ENCODE measurements at places on chromosomes 7 and 10.
A peak's percentile ranks its signal among the peaks of the same experiment; 100 is the strongest.

DNA sequence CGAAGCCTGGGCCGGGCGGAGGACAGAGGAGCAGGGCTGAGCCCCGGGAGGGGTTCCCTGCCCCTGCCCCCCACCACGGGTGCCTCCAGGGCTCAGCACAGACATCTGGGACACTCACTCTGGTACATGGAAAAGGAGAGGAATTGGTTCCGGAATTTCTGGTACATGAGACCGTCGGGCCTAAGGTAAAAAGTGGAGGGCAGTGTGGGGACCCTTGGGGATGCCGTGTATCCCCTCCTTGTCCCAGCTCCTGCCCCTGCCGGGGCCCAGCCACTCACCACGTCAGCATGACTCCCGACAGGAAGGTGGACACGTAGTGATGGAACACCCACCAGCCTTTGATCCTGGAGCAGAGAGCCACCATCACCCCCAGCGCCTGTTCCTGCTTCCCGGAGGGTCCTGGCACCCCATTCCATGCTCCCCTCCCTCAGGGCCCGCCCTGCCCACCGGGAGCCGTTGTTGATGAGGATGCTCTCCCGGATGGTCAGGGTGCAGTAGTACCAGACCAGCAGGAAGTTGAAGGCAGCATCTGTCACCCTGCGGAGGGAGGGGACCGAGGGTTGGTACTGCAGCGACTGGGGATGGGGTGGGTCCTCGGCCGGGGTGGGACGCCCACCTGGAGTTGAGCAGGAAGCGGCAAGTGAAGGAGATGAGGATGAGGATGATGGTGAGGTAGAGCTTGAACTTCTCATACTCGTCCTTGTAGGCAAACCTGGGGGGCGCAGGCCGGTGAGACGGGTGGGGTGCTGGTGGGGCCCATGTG lies 6.4 kb downstream of the TMEM120A start:
- no peak for DNase-seq

DNA sequence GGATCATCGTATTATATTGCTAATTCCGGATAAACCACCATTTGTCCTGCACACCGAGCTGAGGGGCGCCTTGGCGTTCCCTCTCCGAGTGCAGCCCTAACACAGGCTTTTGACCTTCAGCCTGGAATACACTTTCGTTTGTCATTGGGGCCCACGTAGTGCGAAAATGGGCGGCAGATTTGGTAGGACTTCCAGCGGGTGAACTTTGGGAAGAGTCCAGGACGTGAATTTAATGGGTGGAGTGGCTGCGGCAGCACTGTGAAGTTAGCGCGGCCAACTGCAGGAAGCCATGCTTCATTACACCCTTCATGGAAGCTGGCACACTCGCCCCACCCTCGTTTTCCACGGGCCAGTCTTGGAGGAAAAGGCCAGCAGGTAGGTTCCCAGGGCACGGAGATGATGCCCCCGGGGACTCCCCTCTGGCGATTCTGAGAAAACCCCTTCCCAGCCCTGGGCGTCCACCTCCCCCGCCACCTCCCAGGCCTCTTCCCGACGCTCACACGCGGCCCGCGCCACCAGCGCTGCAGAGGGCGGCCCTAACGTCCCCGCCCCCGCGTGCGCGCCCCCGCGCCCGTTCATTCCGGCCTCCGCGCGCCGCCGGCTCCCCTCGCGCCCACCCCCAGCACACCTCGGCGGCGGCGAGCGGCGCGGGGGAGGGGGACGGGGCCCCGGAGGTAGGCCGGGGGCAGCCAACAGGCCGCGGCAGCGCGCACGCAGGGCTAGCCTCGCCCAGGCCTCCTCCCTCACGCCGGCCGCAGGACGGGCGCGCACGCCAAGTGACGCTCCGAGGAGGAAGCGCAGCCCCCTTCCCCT lies at the start of gene MLLT10:
Gene MLLT10, plus strand, starts transcription at position 766 of the 813 bp plus-strand sequence. CDS start 413 bp downstream, outside the sequence.
- peak; percentile 90 for DNase-seq

- peak; percentile 93 for DNase-seq
Observed at GRCh38 chr7:85630904-85631600, 444.2 kb upstream of the SEMA3D start.

GRCh38 chr10:4246881-4247358 lies 461.9 kb upstream of the KLF6 start:
- DNase-seq: no peak

DNA sequence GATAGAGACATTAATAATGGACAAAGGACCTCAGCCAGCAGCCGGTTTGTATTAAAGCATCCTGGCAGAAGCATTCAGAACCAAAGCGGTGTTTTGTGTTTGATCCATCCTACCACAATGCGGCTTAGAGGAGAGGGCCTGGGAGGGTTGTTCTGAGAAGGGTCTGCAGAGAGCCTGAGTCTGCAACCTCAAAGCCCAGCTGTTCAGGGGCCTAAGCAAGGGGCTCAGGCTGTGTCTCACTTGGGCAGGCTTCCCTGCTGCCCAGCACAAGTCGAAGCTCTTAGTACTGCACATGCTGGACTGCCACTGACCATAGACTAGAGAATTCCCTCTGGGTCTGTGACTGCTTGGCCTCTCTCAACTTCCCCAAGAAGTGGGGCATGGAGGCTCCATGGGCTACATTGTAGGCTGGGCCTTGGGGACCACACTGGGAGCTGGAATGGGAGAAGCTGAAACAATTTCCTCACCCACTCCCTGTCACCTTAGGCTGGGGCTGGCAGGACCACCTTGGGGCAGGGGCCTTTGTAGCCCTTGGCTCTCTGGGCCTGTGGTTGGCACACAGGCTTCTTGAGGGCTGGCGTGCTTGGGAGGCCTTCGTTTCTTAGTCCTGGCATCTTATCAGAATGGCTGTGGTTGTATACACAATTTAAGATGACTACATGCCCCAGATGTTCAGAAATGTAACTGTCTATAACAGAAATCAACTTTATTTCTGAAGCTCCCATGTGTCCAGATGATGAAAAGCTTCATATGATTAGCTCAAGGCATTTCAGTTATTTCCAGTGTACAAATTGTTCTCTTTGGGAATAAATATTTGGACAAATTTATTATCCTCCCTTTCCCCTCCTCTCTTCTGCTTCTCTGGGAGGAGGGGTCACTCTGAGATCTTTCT lies 44.5 kb downstream of the LRRC18 start:
- DNase-seq: no peak

DNA sequence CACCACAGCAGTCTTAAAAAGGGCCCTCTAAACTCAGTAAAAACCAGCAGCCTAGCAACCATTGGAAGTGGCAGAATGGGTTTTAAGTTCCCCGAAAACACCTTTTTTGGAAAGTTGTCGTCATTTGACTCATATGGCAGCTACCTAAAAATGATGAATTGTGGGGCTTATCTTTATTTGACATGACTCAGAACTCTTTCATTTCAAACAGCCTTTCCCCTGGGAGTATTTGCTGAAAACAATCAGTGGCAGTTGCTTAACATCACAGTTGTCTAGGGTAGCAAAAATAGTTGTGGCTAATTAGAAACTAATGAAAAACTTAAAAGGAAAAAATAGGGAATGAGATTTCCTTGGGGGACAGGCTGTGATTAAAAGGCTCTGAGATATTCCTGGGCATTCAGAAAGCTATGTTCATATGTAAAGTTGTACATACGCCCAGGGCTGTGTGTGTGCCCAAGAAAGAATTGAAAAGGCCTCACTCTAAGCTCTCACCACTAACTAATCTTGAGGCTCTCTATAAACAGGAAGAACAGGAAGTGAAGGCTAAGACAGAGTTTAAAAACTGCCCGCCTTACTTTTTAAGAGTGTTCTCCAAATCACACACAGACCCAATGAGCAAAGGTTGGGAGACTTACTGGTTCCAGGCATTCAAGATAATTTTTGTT lies 81.7 kb upstream of the HECTD2 start:
- no peak for DNase-seq

- no peak for DNase-seq
Observed at GRCh38 chr7:100127866-100128636, 1.3 kb downstream of the MBLAC1 start.

- DNase-seq: no peak
Observed at GRCh38 chr7:151482883-151483710, 36.6 kb downstream of the RHEB start.

- DNase-seq: no peak
Observed at GRCh38 chr10:13842117-13842516, 255.4 kb downstream of the PRPF18 start.

DNA sequence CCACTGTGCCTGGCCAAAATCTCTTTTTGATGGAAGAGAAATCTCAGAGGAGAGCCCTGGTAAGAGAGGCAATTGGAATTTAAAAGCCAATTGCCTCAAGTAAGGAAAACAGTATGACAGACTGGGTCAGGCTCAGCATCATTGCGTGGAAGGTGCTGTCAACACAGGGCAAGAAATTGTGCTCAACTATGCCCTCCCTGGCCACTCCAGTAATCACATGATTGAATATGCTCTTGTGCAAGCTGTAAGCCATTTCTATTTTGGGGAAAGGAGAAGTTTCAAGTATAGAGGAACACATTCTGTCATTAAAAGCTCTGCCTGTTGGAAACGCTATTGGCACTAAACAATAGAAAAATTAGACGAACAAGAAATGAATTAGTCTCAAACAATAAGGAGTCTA lies 1127.7 kb downstream of the REEP3 start:
- DNase-seq: no peak

GRCh38 chr10:99937630-99938029 lies 72.1 kb downstream of the DNMBP start:
- no peak for DNase-seq

DNA sequence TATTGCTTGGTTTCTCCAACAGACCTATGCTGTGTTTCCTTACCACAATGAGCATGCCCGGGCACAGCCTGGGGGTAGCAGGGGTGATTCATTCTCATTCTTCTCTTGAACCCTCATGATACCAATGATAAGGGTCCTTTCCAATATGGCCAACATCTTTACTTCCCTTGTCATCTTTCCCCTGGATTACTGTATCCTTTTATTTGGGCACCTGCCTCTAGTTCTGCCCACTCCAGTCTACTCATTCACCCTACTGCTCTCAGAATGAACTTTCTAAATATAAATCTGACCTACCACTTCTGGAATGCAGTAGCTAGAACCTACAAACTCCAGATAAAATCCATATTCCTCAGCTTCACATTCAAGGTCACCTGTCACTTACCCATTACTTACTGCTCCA lies 26.4 kb upstream of the ITPRID1 start:
- no peak for DNase-seq

- DNase-seq: no peak
Observed at GRCh38 chr10:99827936-99828335, 45.5 kb downstream of the ABCC2 start.

DNA sequence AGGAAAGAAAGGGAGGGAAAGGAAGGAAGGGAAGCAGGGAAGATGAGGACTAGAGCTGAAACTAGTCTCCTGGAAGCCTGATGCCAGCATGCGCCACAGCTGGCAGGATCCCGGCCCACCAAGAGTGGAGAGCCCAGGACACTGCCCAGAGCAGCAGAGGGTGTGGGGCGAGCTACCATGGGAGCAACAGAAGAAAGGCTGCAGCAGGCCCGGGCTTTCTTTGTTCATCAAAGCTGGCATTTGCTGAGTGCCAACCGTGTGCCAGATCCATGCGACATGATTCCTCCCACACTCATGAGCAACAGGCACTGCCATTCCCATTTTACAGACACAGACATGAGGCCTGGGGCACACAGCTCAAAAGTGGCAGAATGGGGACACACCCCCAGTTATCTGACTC lies 68.9 kb downstream of the FAM53B start:
- no peak for DNase-seq

DNA sequence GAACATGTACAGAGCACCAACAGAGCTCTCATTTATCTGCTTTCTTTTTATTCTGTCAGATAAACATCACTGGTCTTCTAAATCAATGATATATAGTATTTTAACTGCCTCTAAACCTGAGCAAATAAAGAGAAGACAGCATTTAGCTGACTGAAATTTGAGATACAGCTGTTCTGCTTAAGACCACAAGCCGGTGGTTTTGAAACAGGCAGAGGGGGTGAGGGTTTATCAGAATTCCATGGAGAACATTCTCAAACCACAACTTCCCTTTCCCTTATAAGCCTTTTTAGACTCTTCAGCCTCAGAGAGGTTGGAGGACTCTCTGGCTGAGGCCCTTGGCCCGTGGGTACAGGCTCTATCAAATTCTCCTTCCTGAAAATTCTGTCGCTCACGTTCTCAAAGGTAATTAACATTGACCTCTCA lies 87.4 kb upstream of the RSU1 start:
- no peak for DNase-seq

- DNase-seq: no peak
Observed at GRCh38 chr7:137932881-137933269, 69.0 kb downstream of the CREB3L2 start.

GRCh38 chr7:92417913-92418312 lies 29.4 kb upstream of the GATAD1 start:
- DNase-seq: no peak

DNA sequence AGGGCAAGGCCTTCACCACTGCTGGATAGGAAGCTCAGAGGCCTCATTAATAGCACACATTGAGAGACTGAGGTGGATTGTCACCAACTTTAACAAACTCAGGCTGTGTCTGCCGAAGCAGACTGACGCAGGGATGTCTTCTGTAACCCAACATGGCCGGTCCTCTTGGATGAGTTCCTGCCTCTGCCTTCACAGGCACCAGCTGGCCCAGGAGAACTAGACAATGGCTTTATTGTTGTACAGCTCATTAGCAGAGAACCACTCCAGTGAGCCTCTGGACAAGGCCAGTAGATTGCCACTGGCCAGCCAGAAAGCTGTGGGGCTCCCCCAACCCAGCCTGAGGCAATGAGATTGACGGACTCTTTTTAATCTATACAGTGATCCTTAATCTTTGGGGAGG lies 9.4 kb downstream of the NODAL start:
- DNase-seq: no peak

DNA sequence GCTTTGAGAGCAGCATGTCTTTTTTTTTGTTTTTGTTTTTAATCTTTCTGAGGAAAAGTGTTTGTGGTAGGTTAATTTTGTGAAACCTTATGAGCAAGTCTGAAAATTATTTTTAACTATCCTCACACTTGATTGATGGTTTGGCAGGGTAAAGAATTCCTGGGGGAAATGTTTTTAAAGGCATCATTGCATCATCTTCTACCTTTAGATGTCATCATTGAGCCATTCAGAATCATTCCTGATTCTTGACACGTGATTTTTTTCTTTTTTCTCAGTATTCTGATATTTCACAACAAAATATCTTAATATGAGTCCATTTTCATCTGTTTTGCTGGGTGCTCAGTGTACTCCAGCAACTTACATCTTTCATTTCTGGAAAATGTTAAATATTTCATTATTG lies 28.3 kb downstream of the PALS2 start:
- DNase-seq: no peak

GRCh38 chr10:106387063-106387462 lies 777.4 kb downstream of the SORCS1 start:
- no peak for DNase-seq

DNA sequence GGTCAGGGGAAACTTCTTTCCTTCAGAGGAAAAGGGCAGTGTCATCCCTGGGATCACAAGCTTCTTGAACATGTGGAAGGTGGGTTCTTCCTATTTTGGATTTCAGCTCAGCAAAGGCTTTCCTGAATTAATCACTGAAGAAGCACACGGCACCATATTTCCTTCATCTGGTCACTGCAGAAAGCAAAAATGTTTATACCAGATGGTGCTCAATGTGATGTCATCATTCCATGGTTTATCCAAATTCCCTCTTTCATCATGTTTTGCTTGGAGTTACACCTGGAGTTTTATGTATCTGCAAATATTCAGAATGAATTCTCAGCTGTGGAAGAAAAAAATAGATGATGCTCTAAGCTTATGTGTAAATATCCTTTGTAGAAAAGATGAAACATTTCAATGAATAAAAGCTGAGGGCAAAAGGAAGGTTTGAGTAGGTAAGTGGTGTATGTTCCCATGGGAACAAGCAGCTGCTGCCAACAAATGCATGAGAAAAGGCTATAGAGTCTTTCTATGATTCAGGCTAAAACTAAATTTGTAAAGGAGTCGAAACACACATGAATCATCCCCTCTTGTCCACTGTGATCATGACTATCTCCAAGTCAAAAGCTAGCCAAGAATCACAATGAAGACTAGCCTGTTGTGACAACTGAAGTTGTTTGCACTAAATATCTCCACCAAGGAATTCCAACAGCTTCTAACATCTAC lies 26.9 kb upstream of the BPGM start:
- peak; percentile 30 for DNase-seq
